CD4-positive, alpha-beta T cell treated with Interleukin-2 at 100 ng/mL for 4 hours (primary cell): ENCODE measurements at places on chromosomes 11 and 22.

GRCh38 chr22:29050457-29050856 is 11.2 kb downstream of the C22orf31 start:
- DNase-seq = no peak

- DNase-seq = no peak
Measured at GRCh38 chr11:118082880-118083552, 3.7 kb downstream of the SMIM35 start.

- no peak for DNase-seq
Measured at GRCh38 chr11:112270551-112271180, 10.0 kb upstream of the PLET1 start.

DNA sequence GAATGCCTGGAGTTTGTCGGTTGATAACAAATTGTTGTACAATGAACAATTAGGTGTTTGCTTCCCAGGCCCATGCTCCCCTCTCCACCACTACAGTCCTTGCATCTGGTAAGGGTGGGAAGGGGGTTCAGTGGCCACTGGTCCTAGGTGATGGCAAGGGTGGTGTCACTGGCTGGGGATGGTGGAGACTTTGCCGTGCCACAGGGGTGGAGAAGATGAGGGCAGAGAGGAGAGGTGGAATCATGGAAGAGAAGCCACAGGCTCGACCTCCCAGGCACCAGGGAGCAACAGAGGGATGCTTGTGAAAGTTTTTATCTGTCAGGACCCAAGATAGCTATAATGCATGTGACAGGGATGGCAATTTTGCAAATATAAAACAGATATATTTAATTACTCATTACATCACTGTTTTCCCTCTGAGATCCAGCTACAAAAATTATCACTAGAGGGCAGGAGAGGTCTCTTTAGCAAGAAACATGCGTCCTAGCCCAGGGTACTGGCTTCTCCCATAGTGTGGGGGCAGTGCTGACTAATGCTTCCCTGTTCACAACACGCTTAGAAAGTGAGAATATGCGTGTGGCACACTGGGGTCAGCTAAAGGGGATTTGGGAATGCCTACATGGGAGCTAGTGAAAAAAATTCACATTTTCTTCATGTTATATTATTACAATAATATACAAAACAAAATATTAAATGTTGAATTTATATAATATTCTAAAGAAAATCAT is 49.0 kb upstream of the AMPD3 start:
- peak; percentile 69 for DNase-seq

- DNase-seq = no peak
Measured at GRCh38 chr11:118406599-118407166, 5.3 kb downstream of the ATP5MG start.

DNA sequence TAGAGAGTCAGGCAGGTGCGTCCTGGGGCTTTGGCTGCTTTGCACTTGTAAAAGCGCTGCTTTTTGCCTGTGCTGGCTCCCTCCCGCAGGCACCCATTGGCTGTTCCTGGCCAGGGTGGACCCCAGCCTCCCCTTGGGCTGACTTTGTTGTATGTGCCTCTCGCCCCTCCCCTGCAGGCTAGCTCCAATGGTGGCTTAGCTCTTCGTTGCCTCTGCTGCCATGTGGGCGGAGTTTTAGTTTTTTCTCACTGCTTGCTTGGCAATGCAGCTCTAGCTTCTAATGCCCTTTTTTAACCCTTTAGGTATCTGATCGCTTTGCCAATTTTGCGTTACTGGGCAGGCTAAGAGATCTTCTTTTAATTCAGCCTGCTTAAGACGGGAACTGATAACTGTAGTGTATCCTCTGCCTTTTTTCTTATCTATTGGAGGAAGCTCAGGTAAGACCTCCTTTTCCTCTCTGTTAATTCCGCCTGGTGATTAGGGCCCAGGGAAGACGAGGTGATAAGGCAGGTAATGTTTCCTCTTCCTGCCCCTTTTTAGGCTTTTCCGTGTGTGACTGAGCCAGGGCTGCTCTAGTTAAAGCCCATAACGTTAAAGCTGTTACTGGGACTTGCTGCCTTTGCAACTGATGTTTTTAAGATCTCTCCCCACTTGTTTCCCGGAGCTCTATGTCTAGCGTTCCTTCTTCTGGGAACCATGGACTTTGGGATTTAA is 11.7 kb upstream of the GLYATL1 start:
- DNase-seq = no peak

DNA sequence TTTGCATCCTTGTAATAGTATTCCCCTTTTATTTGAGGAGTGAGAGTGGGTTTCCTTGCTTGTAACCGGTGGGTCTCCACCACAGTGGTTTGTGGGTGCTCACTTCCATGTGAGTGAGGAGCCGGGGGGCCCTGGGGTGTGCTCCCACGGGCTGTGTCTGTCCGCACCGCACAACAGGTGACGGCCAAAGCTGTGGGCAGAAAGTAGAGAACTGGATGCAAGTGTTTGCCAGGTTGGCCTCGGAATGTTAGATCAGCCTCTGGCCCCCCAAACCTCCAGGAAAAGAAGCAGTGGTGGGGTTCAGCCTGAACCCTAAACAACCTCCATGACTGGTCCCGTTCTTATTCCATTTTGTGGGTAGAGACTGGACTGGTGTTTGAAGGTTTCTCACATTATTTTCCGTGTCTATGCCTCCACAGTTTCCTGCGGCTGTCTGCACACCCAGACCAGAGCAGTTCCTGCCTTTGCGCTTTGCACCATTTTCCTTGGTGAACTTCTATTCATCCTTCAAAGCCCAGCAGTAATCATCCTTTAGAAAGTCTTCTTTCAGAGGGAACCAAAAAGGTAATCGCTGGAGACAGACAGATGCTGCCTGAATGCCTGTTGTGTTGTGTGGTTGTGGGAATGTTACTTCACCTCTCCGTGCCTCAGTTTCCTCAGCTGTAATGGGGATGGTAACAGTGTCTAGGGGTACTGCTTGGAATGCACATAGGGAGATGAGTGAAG is 77.2 kb downstream of the MYEOV start:
- DNase-seq = no peak
